ENCODE measurements at places on chromosomes 6 and 20.

GRCh38 chr6:51949526-51949925 is 137.9 kb downstream of the PKHD1 start:
- DNase-seq, result no peak

DNA sequence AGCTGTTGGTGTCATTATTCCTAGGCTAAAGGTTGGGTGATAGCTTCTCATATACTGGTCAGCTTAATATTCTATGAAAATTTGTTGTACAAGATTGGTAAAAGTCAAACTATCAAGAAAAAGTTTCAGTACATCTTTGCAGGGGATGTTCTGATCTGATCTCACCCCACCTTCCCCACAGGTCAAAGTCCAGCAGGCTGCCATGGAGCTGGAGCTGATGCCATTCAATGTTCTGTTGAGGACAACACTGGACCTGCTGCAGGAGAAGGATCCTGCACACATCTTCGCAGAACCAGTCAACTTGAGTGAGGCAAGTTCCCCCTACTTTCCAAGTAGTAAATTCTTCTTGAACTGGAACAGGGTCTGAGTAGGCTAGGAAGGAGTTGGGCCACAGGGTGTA is 13.1 kb downstream of the BRPF3 start:
- no peak for DNase-seq

GRCh38 chr6:10801224-10801848 is 37.0 kb downstream of the MAK start:
- peak; percentile 69 for DNase-seq

DNA sequence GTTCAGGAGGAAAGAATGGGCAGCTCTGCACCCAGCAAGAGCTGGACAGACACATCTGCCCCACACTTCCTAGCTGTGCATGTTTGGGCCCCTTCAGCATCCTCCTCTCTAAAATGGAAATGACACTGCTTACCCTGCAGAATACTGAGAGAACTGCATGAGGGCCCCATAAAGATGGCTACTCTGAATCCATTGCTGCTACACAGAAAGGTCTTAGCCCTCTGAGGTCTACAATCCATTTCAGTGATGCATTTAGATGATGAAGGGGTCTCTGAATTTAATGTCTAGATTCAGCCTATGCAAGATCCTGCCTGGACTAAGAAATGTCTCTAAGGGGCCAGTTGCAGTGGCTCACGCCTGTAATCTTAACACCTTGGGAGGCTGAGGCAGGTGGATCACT is 11.3 kb downstream of the BMP7 start:
- DNase-seq, result no peak

DNA sequence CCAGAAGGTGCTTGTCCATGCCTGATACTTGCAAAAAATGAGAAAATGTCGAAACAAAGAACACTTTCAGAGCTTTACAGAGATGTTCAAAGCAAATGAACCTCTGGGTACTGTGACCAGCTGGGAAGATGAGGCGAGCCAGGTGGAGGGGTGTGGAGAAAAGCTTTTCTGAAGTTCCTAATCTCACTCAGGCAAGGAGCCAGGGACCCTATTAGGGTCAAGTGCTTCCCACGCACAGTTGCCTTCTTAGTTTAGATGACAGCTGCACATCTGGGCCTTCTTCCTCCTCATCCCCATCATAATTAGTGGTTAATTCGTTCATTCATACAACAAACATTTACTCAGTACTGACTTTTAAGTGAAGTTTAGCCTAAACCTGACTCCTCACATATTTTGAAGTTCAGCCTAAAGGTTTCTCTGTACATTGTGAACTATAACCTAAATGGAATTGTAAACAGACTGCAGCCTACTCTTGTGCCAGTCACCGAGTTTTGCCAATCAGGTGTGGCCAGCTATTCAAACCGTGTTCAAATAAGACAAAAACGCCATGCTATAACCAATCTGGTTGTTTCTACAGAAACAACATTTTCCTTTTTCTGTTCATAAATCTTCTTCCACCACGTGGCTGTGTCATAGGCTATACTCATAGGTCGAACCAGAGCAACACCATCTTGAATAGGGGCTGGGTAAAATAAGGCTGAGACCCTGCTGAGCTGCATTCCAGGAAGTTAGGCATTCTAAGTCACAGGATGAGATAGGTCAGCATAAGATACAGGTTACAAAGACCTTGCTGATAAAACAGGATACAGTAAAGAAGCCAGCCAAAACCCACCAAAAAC is 19.3 kb upstream of the AHCY start:
- no peak for DNase-seq

- no peak for DNase-seq
Observed at GRCh38 chr6:38220069-38220723, 400.7 kb downstream of the ZFAND3 start.

DNA sequence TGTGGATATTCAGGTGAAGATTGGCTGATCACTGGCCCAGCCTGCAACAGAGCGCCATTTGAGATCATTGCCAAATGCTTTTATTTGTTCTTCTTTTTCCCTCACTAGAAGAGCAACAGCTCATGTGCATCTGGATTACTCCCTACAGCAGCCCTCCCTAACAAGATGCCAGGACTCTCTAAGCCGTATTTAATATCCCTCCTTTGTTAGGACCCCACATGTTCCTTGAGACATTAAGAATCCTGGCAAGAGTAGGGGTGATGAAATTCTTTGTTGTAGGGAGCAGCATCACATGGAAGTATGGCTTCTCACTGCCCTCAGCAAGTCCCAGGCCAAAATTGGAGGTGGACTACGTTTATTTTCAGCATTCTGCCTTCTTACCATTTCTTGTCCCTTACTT is 167.8 kb downstream of the PAX1 start:
- DNase-seq, result no peak

DNA sequence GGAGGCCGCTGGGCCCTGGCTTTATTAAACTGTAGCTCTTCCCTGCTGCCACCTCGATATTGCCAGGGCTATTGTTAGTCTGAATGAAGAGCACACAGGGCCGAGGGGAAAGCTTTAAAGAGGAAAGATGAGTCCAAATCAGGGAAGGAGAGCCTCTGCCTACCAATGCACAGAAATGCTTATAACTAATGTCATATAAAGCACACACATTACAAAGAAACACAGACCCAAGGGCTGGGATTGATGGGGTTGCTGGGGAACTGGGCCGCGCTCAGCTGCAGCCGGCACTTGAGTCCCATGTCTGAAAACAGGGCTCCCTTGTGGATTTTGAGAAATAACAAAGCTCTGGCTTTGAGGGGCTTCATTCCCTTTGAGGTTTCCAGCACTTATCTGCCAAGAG is 232.6 kb downstream of the CD83 start:
- no peak for DNase-seq

- no peak for DNase-seq
Observed at GRCh38 chr20:24633026-24633425, 163.6 kb downstream of the SYNDIG1 start.

DNA sequence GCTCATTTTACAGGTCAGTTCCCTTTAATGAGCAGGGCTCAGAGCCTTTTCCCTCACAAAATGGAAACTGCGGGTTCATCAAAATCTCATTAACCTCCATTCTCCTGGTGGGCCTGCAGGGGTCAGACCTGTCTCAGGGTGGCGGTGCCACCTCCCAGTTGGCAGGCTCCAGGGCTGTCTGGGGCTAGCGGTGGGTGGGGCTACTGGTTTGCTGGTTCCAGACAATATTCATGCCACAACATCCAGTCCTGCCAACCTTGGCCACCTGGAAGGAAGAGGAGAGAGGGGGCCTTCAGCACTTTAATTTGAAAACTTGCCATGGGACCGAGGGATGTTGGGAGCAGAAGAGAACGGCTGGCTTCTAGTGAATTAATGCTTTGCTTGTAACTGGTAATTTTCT is 41.9 kb upstream of the CTNNBL1 start:
- DNase-seq, result peak; percentile 61

DNA sequence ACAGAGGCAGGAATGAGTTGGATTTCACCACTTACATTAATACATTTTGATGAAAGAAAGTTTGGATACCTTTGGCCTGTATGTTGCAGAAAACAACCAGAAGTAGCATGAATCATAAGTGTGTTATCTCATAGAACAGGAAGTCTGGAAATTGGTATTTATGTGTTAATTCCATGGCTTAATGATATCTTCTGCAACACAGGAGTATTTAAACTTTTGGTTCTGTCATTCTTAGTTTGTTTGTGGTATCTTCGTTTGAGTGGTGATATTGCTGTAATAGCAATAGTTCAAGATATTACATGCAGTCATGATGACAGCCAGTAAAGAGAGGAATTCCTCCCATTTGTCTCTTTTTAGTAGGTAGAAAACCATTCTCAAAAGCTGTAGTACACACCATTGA is 177.3 kb downstream of the CDKAL1 start:
- no peak for DNase-seq
